Activated T-cell treated with anti-CD3 and anti-CD28 coated beads, Interleukin-2, amount 50 U/mL, for 4 hours (primary cell): ENCODE measurements at places on chromosomes 4 and X.

GRCh38 chr4:85726555-85726954 lies 251.6 kb downstream of the ARHGAP24 start:
- DNase-seq, result no peak

- DNase-seq, result no peak
Observed at GRCh38 chr4:72186714-72187113, 154.9 kb downstream of the NPFFR2 start.

DNA sequence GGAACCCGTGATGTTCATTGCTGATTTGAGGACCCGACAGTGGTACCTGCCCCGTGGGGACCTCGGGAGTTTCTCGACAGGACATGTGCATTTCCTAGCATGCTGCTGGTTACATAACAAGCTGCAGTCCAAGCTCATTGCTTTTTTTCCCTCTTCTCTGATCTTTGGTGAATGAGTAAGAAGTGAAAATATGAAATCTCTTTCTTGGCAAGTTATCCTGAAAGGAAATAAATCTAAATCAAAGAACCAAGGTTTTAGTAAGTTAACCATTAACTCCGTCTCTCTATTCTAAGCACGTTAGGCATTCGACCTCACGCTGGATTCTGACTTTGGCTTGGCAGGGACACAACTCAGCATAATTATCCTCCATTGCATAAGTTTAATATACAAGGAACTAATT lies 86.6 kb downstream of the STK32B start:
- DNase-seq, result no peak

GRCh38 chrX:10502961-10503360 lies 117.4 kb downstream of the MID1 start:
- DNase-seq, result no peak

GRCh38 chr4:7007944-7008343 lies 35.2 kb upstream of the TADA2B start:
- no peak for DNase-seq

GRCh38 chr4:69610484-69610883 lies 29.0 kb downstream of the UGT2A2 start:
- no peak for DNase-seq

GRCh38 chrX:120791013-120791643 lies 84.5 kb downstream of the CT47B1 start:
- DNase-seq, result no peak

GRCh38 chrX:46333550-46333949 lies 211.7 kb downstream of the ZNF674 start:
- DNase-seq, result no peak

DNA sequence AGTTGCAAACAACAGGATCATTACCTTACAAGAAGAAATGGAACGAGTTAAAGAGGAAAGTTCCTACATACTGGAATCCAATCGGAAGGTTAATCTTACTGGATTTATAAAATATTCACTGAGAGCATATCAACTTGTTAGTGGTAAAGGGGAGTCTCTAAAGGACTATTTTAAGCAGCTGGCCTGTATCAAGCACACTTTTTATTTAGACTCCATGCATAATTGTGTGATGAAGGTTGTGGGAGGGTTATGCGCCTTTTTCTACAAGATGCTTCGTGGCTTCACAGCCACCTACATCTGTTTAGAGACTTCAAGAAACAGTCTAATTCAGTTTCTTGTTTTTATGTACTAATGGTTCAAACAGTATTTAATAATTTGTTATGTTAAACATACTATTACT lies 56.6 kb downstream of the GRSF1 start:
- no peak for DNase-seq

- no peak for DNase-seq
Observed at GRCh38 chrX:123976706-123977316, 15.3 kb downstream of the STAG2 start.

- DNase-seq, result no peak
Observed at GRCh38 chr4:139606579-139607501, 50.8 kb upstream of the SETD7 start.

GRCh38 chrX:134541906-134542305 lies 81.9 kb downstream of the HPRT1 start:
- DNase-seq, result no peak

- DNase-seq, result no peak
Observed at GRCh38 chrX:87064502-87064901, 453.1 kb upstream of the KLHL4 start.

DNA sequence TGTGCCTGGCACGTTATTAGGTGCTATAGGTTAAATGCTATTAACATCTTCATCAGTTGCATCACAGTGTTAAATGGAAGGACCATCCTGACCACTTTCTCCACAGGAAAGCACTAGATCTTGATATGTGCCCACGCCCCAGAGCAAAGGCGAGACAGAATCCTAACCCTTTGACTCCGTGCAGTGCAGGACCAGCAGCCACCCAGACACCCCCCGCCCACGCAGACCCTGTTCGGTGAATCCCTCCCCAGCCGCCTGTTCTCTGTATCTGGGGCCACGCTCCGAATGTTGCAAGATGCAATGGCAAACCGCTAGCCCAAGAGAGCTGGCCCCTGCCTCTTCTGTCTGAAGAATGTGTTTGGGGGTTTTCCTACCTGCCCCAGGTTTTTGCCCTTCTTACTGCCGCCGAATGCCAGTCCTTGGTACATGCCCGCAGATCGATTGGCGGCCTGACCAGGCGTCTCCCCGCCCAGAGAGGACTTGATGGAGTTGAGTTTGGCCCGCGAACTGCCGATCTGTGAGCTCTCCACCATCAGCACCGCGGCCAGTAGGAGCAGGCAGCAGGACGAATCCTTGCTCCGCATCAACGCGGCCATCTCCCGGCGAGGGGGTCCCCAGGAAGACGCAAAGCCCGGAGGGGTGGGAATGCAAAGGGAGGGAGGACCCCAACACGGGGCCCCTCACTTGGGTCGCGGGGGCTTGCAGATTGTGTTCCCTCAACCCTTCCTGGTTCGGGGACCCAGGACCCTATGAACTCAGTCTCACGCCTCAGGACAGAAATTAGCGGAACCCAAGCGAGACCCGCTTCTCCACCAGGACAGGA lies 906 bp downstream of the DKK2 start:
- no peak for DNase-seq

DNA sequence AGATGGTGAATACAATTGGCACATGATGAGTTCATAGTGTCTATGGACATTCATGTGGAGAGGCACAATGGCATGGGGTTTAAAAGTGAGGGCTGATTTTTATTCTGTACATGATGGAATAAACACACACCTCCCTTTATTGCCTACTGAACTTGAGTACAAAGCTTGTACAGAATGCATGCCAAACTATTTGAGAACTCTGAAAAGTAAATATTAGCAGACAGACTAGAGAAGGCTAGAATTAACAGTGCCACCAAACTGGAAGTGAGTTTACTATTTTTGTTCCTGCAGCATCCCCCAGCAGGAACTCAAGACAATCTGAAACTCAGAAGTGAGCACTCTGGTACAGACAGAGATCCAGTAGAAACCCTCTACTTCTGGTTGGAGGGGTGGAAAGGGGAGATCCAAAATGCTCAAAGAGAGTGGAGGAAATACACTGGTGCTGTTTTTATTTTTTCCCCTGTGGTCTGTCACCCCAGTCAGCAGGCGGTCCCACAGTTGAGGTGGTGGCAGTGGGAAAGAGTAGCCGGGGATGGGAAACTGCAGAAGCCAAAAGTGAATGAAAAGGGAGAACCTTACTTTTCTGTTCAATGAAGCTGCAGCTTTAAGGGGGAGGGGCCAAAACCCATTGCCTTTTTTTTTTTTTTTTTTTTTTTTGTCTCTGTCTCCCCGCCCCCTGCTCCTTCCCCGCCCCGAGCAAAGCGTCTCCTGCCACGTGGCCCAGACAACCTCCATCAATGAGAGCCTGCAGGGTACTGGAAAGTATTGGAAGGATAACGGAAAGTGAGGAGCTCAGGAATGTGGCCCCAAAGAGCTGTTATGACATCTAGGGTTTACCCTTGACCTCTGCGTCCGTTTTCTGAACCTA lies 20.5 kb downstream of the AKAP4 start:
- no peak for DNase-seq

GRCh38 chr4:165723051-165723795 lies 149.8 kb upstream of the TLL1 start:
- no peak for DNase-seq

- DNase-seq, result no peak
Observed at GRCh38 chrX:119382606-119383005, 16.5 kb upstream of the SLC25A43 start.

DNA sequence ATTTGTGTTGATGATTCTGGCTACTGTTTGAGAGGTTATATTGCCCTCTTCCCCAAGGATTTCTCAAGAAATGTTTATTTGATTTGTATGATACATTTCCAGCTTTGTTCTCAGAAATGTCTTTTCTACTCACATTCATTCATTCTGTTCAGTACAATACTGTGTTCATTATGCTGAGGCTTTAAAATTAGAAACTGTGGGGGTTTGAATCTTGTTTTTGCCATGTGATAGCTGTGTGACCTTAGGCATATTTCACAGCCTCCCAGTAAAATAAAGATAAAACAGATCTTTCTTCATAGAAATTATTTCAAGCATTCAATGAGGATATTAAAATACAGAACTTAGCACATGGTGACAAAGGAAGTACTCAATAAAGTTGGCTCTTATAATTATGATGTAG lies 123.9 kb downstream of the DMD start:
- no peak for DNase-seq

DNA sequence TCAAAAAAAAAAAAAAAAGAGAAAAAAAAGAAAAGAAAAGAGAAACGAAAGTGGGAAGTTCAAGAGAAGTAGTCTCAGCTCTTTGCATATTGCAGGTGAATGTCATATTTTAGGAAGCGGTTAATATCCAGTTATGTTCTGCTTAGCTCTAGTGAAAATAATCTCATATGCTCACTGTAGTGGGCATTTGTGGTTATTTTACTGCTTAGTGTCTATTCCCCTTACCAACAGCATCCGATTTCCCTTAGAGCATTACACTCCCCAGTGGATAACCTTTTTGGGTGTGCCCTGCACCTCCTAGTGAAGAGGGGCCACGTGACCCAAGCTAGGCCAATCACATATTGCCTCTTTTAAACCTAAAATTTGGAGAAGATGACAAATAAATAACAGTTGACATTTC lies 111.2 kb upstream of the ZNF827 start:
- DNase-seq, result no peak

DNA sequence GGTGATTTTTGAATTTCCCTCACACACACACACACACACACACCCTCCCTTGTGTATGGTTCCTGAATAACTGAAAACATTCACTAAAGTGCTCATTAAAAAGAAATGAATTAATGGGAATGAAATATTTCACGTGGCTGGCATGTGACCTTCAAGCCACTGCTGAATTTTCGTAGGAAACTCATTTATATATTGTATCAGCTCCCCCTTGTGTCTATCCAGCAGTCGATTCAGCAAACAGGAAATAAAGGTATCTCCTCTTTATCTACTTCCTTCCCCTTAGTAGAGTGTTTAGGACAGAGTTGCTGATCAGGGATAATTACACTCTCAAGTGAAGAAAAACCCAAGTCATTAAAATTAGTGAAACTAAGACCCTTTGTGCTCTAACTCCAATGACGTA lies 912.6 kb upstream of the LCORL start:
- DNase-seq, result no peak

GRCh38 chrX:39693298-39693697 lies 404.5 kb downstream of the BCOR start:
- DNase-seq, result no peak

DNA sequence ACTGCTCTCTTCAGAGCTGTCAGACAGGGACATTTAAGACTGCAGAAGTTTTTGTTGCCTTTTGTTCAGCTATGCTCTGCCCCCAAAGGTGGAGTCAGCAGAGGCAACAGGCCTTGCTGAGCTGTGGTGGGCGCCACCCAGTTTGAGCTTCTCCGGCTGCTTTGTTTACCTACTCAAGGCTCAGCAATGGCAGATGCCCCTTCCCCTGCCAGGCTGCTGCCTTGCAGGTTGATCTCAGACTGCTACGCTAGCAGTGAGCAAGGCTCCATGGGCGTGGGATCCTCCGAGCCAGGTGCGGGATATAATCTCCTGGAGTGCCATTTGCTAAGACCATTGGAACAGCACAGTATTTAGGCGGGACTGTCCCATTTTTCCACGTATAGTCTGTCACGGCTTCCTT lies 371.4 kb upstream of the AMOT start:
- DNase-seq, result no peak

GRCh38 chr4:67366311-67366861 lies 178.9 kb downstream of the CENPC start:
- no peak for DNase-seq

GRCh38 chr4:185567381-185568376 lies 32.4 kb upstream of the PDLIM3 start:
- DNase-seq, result no peak

GRCh38 chrX:56833626-56834025 lies 104.6 kb downstream of the NBDY start:
- DNase-seq, result no peak

DNA sequence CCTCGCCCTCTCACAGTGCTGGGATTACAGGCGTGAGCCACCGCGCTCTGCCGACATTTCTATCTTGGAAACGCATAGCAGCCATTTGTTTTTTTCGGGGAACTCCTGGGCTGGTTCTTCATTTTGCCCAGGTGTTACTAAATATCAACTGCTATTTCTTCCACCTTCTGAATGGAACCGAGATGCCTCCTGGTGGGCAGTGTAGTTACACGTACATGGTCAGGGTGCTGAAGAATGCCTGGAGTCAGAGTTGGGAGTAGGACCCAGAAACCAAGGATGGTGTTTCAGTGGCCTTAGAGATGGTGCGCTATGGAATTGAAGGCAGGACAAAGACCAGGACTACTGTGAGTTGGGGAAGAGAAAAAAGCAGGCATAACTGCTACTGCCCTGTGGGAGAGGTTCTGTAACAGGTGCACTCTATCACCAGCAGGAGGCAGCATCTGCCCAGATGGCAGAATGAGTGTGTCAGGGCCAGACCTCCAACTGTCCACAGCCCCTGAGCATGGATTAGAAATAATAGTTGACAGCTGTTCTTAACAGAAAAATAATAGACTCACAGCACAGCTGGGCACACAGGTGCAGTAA lies 81.7 kb downstream of the ZC4H2 start:
- DNase-seq, result no peak

GRCh38 chrX:86021652-86022289 lies 25.6 kb downstream of the CHM start:
- DNase-seq, result no peak

GRCh38 chrX:72304877-72305276 lies 837 bp downstream of the CITED1 start:
- DNase-seq, result no peak

DNA sequence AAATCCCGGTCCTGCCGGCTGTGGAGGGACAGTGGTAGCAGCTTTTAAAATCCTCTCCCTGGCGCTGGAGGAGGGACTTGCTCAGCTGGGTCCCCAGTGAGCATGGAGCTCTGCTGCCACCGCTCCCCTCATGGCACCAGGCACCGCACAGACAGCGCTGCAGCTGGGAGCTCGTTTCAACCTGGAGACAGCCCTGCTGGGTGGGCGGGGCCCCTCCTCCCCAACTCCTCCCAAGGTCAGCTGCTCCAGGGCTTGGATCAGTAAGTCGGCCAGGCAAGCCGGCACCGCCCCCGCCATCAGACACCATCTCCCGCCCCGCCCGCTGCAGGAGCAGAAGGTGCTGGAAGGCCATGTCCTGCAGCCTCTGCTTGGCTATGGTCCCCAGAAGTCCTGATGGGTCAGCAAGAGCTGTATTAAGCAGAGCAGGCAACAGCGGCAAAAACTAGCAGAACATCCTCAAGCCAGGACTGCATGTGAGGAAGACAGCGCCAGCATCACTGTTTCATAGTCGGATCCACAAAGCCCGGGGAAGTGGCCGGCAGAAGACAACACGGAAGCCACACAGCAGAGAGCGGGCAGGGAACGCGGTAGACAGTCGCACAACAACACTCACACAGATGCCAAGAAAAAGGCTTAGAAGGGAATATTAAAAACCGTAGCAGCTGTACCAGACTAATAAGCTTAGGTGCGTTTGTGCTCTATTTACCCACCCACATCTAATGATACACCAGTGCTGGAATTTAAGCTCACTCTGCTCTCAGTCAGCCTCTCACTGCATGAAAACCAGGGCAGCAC lies 16.2 kb downstream of the ZFYVE28 start:
- DNase-seq, result no peak
